NCI-H1436 (cell line): ENCODE measurements at places on chromosomes 13 and 19.

GRCh38 chr19:17398902-17399527, 5.0 kb upstream of the CCDC194 start:
- DNase-seq, result no peak

DNA sequence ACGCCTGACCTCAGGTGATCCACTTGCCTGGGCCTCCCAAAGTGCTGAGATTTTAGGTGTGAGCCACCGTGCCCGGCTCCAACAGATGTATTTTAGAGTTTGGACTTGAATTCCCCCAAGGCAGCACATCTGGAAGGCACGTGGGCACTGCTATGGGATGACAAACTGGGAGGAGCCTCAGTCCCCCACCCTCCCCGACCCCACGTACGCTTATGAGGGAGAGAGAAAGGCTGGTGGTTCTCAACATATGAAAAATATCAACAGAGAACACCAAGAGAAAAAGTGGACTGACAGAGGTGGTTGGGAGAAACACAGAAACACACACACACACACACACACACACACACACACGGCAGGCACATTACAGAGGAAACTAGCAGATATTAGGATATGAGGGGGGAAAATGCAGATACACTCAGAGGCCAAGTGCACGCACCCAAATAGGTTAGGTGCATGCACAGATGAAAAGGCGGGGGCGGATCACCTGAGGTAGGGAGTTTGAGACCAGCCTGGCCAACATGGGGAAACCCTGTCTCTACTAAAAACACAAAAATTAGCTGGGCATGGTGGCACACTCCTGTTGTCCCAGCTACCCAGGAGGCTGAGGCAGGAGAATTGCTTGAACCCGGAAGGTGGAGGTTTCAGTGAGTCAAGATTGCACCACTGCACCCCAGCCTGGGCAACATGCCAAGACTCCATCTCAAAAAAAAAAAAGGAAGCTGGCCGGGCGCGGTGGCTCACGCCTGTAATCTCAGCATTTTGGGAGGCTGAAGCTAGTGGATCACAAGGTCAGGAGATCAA, 3.2 kb downstream of the STX10 start:
- DNase-seq, result no peak

DNA sequence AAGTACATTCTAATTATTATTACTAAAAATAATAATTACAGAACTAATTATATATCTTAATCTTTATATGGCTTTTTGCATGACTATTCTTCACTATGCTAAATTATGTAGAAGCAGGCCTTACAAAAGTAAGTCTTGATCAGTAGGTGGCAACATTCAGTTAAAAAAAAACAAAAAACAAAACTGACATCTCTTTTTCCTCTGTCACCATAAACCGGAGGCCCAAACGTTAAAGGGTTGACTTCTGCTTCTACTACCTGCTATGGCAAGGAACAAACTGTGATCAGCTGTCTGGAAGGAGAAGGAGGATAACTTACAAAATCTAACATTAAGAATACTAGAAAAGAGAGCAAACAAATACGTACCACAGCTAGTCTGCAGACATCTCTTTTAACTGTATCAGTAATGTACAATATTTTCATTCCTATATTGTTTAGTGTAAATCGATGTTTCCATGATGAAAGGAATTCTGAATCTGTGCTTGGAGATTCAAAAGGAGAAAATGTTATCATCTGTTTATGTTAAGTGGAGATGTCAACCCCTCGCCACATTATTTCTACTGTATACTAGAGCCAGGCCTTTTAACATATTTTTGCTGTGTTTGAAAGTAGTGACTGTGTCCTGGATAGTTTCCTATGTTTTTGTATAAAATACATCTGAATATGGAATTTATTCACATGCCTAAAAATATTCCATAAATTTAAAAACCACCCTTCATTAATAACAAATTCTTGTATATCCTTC, 1525.4 kb downstream of the SLITRK1 start:
- no peak for DNase-seq

DNA sequence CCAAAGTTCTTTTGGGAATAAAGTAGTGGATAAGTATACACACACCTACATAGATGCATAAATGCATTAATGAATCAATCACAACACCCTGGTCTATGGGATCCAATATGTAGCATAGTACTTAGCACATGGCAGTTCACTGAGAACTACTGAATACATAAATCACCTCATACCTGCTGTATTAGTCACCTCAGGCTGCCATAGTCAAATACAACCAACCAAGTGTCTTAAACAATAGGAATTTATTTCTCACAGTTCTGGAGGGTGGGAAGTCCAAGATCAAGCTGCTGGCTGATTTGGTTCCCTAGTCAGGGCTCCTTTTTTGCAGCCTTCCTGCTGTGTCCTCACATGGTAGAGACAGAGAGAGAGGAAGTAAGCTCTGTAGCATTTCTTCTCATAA, 228.2 kb downstream of the NHLRC3 start:
- DNase-seq, result no peak
